RWPE1 (cell line): ENCODE measurements at places on chromosomes 6 and 20.

DNA sequence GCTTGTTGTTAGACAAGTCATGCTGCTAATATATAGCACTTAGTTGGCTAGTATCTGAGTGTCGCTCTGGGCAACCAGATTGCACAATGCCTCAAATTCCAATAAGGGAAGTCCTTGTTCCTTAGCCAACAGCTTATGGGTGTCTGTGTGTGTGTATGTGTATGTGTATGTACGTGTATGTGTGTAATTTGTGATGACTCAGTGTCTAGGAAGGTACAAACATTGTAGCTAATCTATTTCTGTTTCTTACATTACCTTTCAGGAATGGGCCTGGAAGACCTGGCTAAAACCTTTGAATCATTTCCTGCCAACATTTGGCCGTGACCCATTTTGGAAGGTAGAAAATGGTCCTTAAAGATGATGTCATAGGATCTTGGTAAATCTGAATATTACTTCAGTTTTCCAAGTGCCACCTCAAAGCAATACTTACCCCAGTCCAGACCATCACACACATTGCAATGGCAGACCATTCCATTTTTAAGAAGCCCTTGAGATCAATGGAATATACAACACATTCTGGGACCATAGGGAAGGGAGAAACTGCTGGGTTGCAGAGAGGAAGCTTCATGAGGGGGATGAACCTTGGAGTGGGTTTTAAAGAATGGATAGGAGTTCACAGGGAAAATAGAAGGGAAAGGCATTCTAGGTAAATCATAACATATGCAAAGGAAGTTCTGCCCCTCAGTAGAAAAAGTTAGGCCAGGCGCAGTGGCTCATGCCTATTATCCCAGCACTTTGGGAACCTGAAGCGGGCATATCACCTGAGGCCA is 25.1 kb downstream of the NEDD9 start:
- DNase-seq: peak; percentile 86

- peak; percentile 78 for DNase-seq
These were observed 5.7 kb upstream of the DDX43 start for GRCh38 chr6:73388800-73389512.

DNA sequence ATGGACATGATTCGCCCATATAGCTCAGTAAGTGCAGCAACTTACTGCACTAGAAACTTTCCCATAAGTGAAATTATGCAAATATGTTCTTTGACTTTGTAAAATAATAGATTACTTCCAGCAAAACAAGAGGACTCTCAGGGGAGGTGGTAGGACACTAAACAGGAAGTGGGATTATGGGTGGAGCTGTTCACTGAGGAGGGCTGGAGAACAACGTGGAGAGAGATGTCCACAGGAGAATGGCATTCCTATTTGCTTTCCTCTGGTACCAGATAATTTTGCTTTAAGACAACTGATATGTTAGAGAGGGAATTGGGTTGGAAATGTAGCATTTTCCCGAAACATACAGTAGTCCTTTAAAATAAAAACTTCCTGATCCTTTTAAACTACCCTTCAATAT is 3.7 kb downstream of the TPD52L1 start:
- DNase-seq: no peak

DNA sequence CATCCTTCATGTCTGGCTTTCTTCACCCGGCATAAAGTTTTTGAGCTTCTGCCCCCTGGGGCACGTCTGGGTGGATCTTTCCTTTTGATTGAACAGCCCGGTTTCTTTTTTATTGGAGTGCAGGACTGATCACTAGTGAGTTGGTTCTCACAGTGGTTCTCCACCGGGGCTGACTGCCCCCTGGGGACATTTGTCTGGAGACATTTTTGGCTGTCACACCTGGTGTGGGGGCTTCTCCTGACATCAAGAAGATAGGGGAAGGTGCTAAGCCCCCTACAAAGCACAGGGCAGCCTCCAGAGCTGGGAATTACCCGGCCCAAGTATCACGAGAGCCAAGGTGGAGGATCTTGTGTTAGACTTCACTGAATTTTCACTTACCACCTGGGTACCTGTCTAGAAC is 25.7 kb upstream of the IRF4 start:
- no peak for DNase-seq

DNA sequence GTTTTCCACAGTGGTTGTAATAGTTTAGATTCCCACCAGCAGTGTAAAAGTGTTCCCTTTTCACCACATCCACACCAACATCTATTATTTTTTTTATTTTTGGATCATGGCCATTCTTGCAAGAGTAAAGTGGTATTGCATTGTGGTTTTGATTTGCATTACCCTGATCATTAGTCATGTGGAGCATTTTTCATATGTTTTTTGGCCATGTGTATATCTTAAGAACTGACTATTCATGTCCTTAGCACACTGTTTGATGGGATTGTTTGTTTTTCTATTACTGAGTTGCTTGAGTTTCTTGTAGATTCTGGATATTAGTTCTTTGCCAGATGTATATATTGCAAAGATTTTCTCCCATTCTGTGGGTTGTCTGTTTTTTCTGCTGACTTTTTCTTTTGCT is 820.1 kb downstream of the TENT5A start:
- no peak for DNase-seq

- DNase-seq: no peak
These were observed 25.5 kb upstream of the FOXO3 start for GRCh38 chr6:108535114-108535742.

- no peak for DNase-seq
These were observed 52.6 kb upstream of the SLC22A1 start for GRCh38 chr6:160069050-160069454.

DNA sequence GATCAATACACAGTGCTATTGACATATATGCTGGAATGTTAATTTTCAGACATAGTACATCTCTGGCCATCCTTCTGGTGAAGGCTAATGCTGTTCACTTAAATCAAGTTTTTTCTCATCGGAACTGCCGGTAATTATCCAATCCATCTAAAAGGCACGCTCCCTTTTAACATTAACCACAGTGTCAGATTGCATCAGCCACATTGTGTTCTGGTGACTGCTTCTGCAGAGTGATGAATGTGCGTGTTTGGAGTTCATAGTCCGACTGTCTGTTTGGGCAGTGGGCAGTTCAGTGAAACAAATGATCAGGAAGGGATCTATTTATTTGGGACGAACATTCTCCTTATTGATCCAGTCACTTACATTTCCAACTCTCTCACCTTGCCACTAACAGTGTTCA is 49.5 kb downstream of the SOBP start:
- no peak for DNase-seq

DNA sequence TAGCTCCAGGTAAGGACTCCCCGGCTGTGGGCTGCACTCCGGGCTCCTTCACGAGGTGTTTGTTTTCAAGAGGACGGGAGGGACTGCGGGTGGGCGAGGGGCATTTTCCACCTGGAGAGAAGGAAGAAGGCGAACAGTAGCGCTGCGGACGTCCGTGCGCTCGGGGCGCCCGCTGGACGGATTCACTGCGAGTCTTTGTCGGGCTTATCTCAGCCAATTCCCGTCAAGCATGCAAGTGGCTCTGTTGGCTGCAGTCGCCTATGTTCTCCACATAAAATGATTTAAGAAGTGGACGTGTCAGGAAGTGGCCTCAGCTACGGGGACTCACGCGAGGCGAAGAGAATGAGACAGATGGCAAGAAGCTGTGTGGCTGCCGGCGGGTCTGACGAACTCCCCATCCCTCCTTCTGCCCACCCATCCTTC is 332 bp downstream of the GRIK2 start:
- DNase-seq: no peak

GRCh38 chr6:9168669-9169068 is 733.3 kb upstream of the SLC35B3 start:
- DNase-seq: peak; percentile 33

DNA sequence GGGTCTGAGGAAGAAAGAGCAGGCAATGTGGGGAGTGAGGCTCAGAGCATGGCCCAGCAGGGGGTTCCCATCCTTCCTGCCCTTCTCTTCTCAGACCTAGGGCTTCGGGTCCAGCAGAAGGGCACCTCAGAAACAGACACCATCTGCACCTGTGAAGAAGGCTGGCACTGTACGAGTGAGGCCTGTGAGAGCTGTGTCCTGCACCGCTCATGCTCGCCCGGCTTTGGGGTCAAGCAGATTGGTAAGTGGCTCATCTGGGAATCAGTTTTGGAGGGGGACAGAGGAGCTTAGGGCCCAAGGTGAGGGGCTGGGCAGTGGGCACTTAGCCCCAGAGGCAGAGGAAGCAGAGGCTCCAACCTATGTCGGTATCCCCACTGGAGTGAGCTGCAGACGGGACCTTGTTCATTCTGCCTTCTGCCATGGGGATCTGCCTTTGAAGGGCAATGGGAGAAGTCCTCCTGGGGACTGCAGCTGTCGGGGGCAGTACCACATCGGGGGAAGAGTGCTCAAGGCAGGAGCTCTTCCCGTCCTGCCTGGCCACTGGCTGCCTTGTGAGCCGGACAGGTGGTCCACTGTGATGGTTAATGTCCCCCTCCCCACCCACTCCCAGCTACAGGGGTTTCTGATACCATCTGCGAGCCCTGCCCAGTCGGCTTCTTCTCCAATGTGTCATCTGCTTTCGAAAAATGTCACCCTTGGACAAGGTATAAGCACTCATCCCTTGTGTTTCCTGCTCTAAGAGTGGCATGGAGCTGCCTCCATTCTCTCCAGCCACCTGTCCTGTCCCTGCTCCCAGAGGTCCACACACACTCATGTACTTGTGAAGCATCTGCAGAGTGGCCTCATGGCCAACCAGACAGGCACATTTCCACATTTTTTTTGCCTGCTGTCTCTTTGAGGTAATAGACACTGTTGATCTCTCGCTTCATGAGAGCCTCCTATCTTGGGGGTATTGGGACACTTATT is 4.7 kb downstream of the CD40 start:
- DNase-seq: no peak

- DNase-seq: no peak
These were observed 50.2 kb upstream of the SIRPG start for GRCh38 chr20:1707588-1708449.

GRCh38 chr6:134527108-134527787 is 209.3 kb upstream of the SGK1 start:
- no peak for DNase-seq

- DNase-seq: no peak
These were observed 389.5 kb upstream of the MAP3K7 start for GRCh38 chr6:90976341-90976740.
